ENCODE measurements at places on chromosomes 7 and 10.
A peak's percentile ranks its signal among the peaks of the same experiment; 100 is the strongest.

- DNase-seq: no peak
Observed at GRCh38 chr10:124494046-124494807, 32.6 kb downstream of the LHPP start.

DNA sequence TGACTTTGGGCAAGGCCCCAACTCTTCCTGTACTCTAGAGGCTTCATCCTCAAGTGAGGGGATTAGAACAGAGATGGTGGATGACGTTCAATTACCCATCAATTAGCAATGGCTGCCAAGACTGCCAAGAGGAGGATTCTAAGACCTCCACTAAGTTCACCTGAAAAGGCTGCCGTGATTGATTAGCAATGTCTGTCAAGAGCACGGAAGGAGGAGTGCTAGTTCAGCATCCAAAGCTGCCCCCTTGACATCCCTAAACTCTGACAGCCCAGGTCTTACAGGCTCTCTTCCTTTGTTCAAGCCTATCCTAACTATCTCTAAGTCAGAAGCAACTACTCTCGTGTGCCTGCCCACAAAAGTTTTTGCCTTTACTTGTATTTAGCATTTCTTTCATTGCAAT, 68.4 kb downstream of the FAM53B start:
- DNase-seq: no peak

- DNase-seq: no peak
Observed at GRCh38 chr10:68559841-68560185, 324 bp upstream of the TET1 start.

DNA sequence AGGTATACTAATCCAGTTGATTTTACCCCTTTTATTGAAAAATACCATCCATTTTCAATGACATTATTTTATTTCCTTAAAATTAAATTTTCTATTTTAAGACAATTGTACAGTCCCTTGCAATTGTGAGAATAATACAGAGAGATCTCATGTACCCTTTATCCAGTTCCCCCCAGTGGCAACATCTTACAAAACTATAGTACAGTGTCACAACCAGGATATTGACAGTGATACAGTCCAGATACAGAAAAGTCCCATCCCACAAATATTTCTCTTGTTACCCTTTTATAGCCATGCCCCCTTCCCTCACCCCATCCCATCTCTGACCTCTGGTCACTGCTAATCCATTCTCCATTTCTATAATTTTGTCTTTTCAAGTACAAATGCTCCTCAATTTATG, 18.5 kb downstream of the ELFN1 start:
- no peak for DNase-seq

GRCh38 chr10:95295031-95295755, 4.4 kb upstream of the PDLIM1 start:
- DNase-seq: peak; percentile 60

DNA sequence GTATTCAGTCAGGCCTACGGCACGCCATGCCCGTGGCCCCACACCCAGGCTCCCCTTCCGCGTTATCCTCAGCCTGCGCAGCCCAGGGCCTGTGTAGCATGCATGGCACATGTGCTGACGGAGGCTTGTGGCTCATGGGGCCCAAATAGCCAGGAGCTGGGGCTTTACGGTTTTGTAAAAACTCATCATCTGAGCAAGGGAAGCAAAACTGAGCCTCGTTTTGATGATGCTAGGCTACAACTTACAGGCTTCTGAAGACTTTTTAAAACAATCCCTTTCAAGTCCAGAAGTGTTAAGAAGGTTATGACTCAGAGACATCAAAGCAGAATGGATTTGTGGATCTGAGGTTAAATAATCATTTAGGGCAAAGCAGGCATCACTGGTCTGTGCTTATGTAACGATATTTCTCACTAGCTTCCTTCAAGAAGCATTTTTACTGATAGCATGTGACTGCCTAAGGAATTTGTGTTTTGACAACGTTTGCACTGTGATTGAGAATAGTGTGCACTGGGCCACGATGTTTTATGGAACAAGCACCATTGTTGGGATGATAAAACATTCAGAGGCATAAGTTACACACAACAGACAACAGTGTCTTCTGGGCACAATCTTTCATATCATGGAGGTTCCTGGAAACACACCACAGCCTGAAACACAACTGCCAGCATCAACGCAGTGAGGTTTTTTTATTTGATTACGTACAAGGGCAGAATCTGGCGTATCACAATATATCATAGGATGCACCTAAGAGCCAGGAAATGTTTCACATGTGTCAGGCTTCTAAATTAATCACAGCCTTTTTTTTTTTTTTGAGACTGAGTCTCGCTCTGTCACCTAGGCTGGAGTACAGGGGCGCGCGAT, 274.3 kb downstream of the CCDC3 start:
- DNase-seq: peak; percentile 29

DNA sequence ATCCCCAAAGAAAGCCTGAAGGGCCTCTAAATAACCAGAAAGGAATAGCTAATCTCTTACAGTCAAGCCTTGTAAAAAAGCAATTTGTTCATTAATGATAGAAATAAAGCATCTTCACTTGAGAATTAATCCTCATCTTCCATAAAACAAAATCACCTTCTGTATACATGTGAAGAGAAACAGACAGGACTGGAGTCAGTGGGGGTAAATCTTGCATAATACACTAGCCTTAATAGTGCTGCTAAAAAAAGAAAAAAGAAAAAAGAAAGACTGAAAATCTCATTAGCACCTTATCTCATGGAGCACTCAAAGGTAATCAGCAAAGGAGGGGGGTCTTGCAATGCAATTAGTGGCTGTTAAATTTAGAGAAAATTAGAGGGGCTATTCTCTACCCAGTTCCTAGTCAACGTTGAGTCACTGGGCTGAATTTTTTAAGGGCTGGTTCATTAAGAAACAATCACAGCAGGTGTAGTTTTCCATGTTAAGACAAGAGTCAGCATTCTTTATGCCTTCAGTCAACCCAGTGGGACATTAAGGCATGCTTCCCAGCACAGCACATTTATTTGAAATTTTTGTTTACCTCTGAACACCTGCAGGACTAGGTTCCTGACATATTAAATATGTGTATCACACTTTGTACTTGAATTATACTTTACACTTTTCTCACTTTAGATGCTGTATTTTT, 1455.7 kb upstream of the CELF2 start:
- no peak for DNase-seq

DNA sequence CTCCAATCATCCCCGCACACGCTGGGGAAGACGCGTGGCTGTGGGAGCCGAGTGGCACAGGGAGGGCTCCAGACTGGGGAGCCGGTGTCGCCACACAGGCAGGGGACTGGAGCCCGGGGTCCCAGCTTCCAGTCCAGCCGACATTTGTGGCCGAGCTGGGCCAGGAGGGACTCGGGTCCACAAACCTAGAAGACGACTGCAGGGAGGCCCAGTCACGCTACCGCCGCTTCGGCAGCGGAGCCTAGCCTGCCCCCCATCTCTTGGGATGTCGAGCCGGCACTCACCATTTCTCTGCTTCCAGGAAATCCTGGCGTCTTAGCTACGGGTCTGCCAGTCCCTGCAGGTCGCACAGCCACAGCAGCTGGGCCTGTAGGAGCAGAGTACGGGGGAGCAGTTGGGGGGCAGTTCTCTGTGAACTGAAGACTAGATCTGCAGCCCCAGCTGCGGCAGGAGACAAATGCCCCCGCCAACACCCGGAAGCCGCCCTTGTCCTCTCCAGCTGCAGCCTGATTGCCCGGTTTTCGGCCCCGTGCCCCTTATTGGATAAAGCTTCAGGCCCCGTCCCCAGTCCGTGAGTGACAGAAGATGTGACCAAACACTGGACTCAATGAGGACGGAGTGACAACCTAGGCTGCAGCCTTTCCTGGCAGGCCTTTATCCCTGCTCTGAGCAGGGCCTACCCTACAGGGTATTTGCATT, 270.7 kb downstream of the ZNF33B start:
- peak; percentile 91 for DNase-seq

- DNase-seq: no peak
Observed at GRCh38 chr10:112539340-112539739, 92.3 kb downstream of the VTI1A start.

- no peak for DNase-seq
Observed at GRCh38 chr7:8136051-8136730, 125.8 kb downstream of the ICA1 start.

GRCh38 chr7:35571611-35572240, 123.2 kb downstream of the HERPUD2 start:
- no peak for DNase-seq

DNA sequence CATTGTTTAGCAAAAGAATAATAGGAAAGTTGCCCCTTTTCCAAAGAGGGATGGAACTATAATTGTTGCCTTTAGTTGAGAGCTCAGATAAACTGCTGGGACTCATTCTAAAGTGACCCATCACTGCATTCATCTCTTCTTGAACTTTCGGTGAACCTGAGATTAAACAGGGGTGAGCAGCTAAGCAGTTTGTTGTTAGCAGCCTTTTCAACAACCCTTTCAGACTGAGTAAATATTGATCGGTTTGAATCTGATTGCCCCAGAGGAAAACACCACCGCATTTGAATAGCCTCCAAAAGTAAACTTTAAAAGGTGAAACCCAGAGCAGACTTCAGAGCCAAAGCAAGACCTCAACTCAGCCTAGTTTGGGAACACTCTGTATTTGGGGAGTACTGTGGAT, 4.7 kb downstream of the HOXA1 start:
- no peak for DNase-seq

DNA sequence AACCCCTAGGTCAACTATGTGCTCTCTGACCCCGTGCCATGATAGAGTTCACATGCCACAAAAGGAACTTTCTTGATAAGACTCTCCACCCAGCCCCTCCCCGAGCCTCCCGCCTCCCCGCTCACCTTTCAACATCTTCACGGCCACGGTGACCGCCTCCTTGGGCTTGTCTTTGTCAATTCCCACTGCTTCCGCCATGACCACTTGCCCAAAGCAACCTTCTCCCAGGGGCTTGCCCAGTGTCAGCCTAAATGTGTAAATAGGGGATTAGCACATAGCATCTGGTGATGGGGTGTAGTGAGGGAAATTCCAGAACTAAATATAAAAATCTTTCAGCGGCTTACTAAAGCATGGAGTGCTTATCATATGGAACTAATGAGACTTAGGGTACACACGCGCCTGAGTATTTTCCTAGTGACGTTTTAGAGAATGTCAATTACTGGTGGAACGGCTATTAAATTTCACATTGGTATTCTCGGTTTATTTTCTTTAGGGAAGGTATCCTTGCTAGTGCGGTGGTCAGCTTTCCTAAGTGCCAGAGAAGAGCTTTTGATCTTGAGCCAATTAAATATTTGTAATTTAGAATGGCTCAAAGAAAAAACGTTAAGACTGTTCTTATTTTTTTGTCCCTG, 97.4 kb downstream of the FGFR2 start:
- no peak for DNase-seq

DNA sequence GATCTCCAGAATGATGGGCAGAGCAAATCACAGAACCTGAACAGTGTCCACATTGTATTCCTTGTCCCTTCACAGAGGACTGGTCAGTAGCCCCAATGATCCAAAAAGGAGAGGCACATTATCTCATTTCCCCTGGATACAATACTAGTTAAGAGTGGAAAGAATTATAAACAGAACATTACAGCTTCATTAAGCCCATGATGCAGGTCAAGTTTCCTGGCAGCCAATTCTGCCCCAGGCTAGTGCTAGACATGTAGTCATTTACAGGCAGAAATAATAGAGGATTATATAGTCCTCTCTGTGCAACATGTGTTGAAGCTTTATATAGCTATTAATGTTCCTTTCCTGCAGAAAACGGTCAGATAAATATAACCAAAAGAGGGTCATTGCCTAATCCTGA, 124.3 kb upstream of the WNT16 start:
- no peak for DNase-seq

GRCh38 chr7:155338632-155339320, 41.1 kb downstream of the INSIG1 start:
- no peak for DNase-seq

- DNase-seq: peak; percentile 80
Observed at GRCh38 chr10:23314835-23315239, 29.8 kb downstream of the C10orf67 start.

GRCh38 chr7:25361863-25362262, 133.6 kb upstream of the NPVF start:
- DNase-seq: no peak

DNA sequence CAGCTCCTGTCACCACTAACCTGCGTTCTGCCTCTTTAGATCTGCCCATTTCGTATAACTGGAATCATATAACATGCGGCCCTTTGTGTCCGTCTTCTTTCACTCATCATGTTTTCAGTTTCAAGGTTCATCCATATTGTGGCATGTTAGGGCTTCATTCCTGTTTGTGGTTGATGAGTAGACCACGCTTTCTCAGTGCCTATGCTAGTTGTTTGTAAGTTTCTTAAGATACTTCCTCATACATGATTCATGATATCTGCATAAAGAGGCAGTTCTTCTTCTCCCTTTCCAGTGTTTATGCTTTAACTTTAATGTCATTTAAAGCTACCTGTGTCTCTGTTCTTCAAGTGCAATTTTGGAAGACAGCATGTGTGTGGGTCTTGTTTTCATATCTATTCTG, 79.5 kb upstream of the FAM20C start:
- DNase-seq: no peak

All from astrocyte of the spinal cord (primary cell).